BE2C (cell line): ENCODE measurements at places on chromosomes 12 and 14.

- no peak for DNase-seq
Measured at GRCh38 chr12:84760091-84760865, 152.3 kb downstream of the SLC6A15 start.

DNA sequence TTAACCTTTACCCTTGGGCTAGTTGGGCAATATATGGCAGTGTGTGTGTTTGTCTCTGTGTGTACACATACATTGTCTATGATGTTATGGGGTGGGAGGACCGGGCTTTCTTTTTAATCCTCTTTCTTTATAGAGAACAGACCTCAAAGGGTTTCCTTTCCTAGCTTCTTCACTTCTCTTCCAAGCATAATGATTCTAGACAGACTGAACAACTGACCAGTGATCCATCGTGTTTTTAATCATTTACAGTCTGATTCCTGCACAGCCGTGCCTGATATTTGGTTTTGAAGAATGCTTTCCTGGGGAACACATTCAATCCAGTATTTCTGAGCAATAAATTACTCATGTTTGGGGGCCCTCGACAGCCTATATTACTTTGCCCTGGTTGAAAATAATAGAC is 481.1 kb upstream of the DCN start:
- no peak for DNase-seq

- no peak for DNase-seq
Measured at GRCh38 chr12:30858471-30858870, 68.1 kb upstream of the TSPAN11 start.

GRCh38 chr12:2813214-2814185 is 1.0 kb downstream of the ITFG2 start:
- DNase-seq = peak; percentile 78

DNA sequence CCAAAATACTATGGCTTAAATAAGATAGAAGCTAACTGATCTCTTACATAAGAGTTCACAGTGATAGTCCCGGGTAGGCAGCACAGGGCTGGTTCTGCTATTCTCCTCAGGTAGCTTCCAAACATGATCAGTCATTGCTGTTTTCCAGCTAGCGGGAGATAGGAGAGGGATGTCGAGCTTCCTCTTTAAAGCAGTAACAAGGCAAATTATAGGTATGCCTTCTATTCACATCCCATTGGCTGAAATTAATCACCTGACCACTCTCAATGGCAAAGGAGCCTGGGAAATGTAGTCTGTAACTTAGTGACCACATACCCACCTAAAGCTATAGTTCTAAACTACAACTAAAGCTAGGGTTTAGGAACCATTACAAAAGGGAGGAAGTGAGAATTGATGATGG is 34.5 kb upstream of the VRK1 start:
- DNase-seq = peak; percentile 42

GRCh38 chr14:63542231-63542999 is 762 bp downstream of the PPP2R5E start:
- peak; percentile 30 for DNase-seq

DNA sequence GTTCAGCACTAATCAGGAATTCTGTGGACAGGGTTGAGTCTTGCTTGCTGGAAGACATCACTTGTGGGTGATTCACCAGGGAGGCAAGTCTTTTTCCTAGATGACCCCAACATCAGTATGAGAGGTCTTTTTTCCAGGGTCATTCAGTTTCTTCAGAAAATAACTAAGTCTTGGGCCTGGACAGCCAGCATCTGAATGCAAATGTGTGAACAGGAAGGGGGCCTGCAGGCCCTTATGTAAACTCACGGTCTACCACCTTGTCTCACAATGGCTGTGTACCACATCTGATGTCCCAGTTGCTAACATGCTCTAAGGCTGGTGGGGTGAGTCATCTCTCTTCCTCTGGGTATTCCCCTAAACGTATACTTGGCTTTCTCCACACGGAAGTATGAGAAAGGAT is 79.2 kb downstream of the HECTD4 start:
- no peak for DNase-seq

DNA sequence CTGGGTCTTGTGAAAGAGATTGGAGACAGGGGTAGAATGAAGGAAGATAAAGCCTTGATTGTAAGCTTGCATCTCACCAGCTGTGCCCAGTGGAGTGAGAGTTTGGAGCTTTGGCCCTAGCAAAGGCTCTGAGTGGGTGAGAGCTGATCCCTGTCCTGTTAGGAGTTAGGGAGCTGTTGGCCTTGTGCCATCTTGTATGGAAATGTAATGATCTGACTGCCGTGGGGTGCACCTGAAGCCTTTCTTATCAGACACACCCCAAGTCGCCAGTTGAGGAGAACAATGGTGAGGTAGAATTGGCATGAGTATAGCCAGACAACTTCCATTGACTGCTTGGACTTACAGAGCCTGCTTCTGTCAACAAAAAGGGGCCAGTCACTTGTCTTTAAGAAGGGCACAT is 130.1 kb downstream of the PRKCH start:
- DNase-seq = no peak

DNA sequence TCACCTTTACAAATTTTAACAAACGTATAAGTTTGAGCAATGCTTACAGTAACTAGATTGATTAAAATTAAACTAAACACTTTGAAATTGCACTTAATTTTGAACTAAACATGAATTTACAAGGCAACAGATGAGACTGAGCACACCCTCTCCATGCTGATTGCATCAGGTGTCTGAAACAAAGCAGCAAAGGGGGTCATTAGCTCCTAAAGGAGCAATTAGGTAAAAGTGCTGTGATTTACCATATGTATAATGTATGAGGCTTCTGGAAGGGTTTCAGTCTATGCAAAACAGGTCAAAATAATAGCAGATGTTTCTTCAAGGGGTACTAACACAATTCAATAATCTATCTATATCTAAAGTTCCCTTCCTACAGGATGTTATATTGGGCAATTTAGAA is 98.8 kb upstream of the LMNTD1 start:
- no peak for DNase-seq

DNA sequence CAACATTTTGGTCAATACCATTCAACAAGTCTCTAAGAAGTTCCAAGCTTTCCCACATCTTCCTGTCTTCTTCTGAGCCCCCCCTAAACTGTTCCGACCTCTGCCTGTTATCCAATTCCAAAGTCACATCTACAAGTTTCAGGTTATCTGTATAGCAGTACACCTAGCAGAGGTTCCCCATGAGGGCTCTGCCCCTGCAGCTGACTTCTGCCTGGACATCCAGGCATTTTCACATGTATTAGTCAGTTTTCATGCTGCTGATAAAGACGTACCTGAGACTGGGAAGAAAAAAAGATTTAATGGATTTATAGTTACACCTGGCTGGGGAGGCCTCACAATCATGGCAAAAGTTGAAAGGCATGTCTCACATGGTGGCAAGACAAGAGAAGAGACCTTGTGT is 10.2 kb upstream of the PLA2G1B start:
- DNase-seq = no peak

DNA sequence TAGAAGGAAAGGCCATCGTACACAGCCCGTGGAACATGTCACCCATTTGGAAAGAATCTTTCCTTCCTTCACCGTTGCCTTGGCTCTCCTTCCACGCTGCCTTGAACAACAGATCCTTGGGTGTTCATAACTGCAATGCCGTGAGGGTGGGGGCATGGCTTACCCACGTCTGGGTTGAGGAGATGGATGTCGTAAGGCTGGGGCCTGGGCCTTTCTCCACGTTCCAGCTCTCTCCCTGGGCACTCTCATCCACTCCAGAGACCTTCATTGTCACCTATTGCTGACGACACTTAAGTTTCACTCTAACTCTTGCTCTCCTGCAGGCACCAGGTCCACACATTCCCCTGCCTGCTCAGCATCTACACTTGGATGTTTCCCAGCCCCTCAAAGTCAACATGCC is 19.4 kb downstream of the ANO2 start:
- no peak for DNase-seq

DNA sequence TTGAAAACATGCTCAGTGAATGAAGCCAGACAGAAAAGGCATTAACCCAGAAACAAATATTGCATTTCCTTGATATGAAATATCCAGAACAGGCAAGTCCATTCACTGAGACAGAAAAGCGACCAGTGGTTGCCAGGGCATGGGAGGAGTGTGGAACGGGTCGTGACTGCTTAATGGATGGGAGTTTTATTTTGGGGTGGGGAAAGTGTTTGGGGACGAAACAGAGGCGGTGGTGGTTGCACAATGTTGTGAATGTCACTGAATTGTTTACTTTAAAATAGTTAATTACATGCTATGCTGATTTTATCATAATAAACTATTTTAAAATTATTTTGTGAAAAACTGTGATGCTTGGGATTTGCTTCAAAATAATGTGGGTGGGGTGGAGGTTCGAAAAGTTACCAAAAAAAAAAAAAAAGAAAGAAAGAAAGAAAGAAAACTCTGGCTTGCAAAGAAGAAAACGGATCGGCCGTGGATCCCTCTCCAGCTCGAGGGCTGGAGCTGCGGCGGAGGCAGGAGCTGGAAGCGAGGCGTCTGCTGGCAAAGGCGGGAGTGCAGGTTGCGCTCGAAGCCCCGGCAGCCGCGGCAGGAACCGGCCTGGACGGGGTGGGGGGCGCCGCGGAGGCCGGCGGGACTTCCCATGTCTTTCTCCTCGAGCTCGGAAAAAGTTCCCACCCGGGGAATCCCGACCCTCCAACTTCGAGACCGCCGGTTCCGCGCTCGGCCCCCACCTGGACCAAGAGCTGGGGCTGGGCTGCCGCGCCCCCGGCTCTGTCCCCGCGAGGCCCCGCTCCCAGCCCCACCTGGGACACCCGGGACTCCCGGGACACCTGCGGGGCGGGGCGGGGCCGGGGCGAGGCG is 524 bp upstream of the P2RX2 start:
- DNase-seq = peak; percentile 16

GRCh38 chr14:96783043-96783914 is 13.9 kb upstream of the VRK1 start:
- no peak for DNase-seq

- no peak for DNase-seq
Measured at GRCh38 chr12:7039403-7039802, 21.1 kb upstream of the C1S start.

GRCh38 chr12:2126676-2127406 is 74.1 kb downstream of the CACNA1C start:
- DNase-seq = no peak

GRCh38 chr14:85675957-85676356 is 146.0 kb downstream of the FLRT2 start:
- no peak for DNase-seq

GRCh38 chr12:90226211-90226610 is 517.6 kb upstream of the ATP2B1 start:
- DNase-seq = no peak

GRCh38 chr12:122533856-122534255 is 6.8 kb downstream of the KNTC1 start:
- no peak for DNase-seq

GRCh38 chr12:125092872-125093680 is 27.8 kb downstream of the AACS start:
- no peak for DNase-seq

- no peak for DNase-seq
Measured at GRCh38 chr12:25713264-25713663, 160.2 kb upstream of the LMNTD1 start.

- no peak for DNase-seq
Measured at GRCh38 chr12:124679533-124680371, 112.3 kb upstream of the NCOR2 start.

DNA sequence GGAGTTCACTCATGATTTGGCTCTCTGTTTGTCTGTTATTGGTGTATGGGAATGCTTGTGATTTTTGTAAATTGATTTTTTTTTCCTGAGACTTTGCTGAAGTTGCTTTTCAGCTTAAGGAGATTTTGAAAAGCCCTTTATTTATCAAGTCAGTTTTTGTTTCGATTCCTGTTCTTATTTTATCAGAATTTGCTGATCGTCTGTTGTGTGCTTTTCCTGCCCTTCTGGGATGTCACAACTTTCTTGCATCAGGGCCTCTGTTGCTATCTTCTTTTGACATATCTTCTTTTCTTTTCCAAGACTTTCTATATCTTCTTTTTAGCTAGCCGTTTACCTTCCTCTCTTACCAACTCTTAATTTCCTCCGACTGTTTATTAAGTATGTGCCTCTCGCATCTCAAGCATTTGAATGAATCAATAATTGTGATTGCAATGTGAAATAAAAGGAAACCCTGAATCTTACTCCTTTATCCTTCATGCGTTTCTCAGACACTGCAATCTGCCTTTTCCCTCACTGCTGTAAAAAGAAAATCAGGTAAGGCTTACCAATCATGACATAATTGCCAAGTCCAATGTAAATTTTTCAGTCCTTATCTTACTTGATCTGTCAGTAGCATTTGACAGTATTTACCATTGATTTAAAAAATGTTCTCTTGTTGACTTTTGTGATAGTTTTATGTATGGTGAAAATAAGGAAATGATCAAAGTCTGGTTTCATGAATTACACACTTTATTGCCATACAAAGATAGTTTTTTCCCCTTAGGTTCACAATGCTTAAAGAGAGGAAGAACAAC is 53.0 kb downstream of the ETNK1 start:
- no peak for DNase-seq

GRCh38 chr14:90487031-90487430 is 90.2 kb downstream of the CALM1 start:
- peak; percentile 82 for DNase-seq

GRCh38 chr12:40993158-40993557 is 195.0 kb upstream of the PDZRN4 start:
- no peak for DNase-seq

GRCh38 chr12:70386771-70387170 is 20.7 kb downstream of the KCNMB4 start:
- DNase-seq = no peak

DNA sequence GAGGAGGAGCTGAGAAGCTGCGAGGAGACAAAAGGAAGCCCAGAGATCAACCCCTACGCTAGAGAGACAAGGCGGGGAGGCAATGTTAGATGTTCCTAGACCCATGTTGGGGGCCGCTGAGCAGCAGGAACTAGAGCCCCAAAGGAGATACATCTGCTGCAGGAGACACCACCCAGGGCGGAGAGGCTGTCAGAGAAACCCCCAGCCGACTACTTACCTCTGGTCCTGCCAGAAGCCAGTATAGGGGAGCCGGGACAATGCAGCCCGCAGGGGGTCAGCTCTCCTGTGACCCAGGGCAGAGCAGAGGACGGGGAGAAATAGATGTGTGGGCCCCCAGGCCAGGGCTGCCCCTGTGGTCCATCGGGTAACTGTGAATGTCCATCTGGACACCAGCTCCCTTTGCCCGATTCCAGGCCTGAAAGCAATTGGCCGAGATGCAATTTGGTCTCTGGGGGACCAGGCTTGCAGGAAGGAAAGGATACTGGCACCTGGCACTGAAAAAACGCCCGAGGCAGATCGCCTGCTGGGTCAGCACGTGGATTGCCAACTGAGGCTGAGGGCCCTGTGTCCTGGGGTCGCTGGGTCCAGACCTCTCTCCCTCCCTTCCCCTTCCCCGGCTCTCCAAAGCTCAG is 34.9 kb downstream of the SYNE3 start:
- peak; percentile 71 for DNase-seq

DNA sequence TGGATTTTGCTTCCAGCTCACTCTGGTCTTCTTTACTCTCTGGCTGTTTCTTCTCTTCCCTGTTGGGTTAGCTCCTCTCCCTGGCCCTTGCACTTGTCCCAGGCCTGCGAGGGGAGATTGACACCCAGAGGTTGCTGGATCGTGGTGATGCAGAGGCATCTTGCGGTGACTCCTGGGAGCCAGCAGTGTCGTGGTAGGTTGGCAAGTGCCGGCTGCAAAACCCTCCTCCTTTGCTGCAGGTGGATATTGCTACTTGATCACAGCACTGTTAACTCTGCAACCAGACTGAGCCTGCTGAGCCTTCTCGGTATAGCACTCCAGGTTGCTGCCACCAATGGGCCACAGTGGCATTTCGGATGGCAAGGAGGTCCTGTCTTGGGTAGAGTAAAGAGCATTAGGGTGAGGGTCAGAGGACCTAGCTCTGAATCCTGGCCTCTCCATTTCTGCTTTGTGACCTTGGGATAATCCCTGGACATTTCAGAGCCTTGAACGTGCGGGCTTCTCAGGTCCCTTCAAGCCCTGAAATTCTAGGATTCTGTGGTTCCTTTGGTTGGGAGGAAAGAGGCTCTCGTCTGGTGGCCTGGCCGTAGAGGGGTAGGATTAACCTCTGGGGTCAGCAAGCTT is 87.4 kb downstream of the TSPAN9 start:
- no peak for DNase-seq
